ENCODE measurements at places on chromosomes 2 and 18.

DNA sequence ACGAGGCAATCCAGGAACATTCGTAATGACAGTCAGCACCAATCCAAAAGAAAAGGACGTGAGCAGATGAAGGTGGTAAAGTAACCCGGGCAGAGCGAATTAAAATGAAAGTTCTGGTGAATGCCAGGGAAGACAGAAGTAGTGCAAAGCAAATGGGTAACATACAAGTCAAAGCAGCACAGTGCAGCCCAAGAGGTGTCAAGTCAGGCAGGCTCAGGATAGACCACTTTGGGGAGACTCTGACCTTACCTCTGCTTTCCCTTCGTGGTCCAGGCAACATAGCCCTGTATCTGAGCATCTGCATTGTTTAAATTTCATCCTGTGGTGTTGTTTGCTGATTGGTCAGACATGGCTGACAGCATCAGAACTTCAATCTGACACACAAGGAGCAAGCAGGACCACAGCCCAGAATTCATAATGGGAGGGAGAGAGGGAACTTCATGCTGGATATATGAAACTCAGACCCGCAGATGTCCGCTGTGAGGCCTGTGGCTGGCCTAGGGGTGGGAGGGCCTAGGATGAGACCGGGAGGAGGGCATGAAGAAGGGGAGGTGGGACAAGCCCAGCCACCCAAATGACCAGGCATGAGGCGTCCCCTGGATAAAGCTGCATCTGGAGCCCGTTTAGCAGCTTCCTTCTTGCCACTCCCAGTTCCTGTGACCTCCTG is 285.7 kb downstream of the TCF4 start:
- DNase-seq, result no peak

DNA sequence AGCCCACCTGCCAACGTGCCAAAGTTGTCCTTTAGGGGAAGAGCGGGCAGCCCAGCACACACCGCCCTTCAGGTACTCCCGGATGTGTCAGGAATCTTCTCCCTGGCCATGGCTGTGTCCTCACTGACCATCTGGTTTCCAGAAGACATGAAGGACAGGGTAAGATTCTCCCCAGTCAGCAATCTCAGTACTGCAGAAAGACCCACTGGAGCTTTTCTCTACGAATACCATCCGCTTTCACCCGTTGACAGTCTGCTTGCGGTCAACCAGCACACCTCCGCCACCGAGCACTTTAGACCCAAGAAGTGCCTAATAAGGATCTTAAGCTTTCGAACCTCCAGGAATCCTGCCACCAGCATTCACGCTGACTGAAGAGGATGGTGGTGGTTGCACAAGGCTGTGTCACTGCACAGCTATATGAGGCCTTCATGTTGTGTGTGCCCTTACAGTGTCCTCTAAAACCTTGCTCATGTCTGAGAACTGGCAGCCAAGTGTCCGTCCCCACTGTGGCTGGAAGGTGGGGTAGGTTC is 42.7 kb upstream of the ITM2C start:
- DNase-seq, result no peak

DNA sequence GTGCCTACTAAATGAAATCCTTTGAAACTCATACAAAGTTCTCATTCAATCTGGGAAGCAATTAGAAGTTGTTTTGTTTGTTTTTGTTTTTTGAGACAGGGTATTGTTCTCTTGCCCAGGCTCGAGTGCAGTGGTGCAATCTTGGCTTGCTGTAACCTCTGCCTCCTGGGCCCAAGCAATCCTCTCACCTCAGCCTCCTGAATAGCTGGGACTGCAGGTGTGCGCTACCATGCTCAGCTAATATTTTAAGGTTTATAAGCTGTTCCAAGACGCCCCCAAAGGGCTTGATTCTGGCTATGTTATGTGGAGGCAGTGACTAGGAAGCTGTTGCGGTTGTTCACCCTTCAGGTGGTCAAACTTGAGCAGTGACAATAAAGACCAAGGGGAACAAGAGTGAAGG is 48.5 kb downstream of the NAB1 start:
- no peak for DNase-seq

GRCh38 chr18:40414155-40414754 is 1540.8 kb upstream of the PIK3C3 start:
- DNase-seq, result no peak

GRCh38 chr2:31266804-31267203 is 32.9 kb downstream of the EHD3 start:
- DNase-seq, result no peak

- DNase-seq, result no peak
Measured at GRCh38 chr2:227443889-227444568, 27.9 kb upstream of the AGFG1 start.

DNA sequence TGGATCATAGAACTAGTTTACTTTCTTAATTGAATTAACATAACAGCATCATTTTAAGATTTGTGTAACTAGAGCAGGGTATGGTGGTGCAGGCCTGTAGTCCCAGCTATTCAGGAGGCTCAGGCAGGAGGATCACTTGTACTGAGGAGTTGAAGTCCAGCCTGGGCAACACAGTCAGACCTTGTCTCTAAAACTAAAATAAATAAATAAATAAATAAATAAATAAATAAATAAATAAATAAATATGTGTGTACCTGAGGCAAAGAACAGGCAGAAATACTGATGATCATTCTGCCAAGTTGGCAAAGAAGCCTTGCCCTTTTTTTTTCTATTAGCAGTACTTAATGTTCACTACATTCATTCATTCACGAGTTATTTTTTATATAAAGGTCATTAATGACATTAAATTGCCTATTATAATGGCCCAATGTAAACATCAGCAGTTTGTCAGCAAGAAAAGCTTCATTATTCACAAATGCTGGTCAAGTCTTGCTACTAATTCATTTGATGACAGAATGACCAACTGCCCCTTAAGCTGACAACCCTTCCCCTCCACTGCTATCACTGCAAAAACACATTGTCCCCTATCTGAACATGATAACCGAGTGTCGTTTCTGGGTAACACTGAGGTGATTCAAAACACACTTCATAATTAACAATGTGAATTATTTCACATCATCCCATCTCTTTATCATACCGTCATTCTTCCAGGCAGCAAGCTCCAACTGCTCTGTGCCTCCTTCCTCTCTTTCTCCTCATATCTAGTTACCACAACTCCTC is 39.0 kb downstream of the ARL5A start:
- no peak for DNase-seq

DNA sequence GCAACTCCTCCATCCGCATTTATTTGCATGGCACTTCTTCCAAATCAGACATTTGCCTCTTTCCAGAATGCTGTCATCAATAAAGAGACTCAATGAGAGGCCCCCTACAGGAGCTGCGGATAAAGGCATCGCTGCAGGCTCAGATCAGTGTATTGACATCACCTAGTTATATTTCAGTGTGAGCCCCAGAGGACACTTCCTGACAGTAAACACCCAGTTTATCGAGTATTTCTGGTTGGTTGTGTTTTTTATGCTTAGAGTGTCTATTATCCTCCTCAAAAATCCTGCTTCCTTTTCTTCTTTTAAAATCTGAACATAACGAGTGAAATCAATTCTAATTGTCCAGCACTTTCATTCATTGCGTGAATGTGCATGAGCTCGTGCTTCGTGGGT is 38.8 kb downstream of the NRP2 start:
- no peak for DNase-seq
